Activated CD4-positive, alpha-beta memory T cell treated with anti-CD3 and anti-CD28 coated beads for 36 hours (primary cell): ENCODE measurements at places on chromosomes 2 and 18.

DNA sequence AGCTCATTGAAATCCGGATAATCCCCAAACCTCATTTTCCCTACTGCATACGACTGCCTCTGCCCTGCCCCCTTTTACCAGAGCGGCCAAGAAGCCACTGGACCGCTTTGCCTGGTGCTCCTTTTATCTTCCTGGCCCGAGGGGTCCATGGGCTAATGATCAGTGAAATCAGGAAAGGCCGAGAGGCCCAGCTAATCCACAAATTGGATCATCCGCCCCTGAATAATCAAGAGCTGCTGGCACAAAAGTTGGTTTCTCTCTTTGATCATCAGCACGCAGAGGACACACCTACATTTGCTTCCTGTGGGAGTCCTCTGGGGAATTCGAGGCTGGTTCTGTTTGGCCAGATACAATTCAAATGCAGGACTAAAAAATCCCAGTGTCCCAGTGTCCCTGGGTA, 144.5 kb downstream of the INSIG2 start:
- DNase-seq, result no peak

DNA sequence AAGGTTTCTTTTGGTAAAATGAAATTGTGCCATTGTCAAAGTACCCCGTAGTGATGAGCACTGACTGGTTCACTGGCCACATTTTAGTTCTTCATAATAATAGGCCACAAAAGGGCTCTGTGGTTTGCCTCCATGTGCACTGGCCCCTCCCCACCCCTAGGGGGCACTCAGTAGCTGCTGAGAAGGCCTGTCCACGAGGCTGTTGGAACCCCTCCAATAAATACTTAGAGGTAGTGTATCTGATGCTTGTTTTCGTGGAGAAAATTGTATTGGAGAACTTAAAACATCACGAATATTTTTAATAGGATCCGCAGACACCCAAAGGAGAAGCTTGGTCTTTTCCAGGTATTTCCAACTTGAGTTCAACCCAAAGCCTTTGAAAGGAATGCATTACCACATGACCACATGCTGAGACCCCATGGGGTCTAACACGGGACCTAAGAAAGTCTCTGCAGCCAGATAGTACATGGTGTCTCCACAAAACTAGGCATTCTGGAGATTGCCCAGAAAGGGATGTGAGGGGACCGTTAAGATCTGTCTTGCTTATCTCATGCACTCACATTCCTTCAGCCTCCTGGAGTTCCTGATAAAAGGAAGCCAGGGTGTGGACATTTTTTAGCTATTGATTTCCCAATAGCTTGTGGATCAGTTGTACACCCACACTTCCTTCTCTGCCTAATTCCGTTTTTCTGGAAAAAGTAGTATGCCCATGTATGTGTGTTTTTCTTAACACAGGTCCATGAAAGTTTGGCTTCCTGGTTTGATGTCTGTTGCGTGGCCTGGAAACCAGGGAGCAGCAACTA, 28.5 kb upstream of the NOSTRIN start:
- peak; percentile 57 for DNase-seq

GRCh38 chr2:85780316-85781012, 26.7 kb downstream of the ATOH8 start:
- no peak for DNase-seq

DNA sequence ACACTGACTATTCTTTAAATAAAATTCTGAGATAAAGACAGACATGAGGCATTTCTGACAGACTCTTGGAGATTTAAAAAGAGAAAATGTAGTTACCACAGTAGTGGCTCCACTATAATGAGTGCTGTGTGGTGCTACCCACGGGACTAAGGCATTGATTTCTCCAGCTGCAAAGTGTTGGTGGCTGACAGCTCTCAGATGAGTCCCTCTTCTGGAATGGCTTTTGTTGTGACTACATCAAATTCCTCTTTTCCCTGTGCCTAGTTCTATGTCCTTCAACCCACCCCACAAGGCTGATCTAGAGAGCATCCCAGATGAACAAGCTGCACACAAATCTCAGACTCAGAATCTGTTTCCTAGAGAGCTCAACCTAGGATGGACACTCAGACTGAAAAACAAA, 884.8 kb upstream of the ZEB2 start:
- no peak for DNase-seq

DNA sequence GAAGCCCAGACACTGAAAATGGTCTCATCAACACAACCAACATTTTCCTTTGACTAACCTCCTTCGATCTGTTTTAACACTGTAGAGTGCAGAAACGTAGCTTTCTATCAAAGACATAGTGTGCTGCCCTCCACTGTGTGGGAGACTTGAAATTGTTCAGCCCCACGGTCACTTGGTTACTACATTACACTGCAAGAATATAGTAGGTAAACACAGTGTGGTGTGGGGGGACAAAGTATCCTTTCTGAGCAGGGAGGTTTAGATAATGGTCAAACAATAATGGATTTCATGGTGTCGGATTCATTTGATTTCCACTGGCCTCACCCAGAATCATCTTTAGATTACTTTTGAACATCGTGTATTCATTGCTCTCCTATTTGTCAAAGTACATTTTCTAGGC, 181.0 kb downstream of the ERBB4 start:
- DNase-seq, result no peak

DNA sequence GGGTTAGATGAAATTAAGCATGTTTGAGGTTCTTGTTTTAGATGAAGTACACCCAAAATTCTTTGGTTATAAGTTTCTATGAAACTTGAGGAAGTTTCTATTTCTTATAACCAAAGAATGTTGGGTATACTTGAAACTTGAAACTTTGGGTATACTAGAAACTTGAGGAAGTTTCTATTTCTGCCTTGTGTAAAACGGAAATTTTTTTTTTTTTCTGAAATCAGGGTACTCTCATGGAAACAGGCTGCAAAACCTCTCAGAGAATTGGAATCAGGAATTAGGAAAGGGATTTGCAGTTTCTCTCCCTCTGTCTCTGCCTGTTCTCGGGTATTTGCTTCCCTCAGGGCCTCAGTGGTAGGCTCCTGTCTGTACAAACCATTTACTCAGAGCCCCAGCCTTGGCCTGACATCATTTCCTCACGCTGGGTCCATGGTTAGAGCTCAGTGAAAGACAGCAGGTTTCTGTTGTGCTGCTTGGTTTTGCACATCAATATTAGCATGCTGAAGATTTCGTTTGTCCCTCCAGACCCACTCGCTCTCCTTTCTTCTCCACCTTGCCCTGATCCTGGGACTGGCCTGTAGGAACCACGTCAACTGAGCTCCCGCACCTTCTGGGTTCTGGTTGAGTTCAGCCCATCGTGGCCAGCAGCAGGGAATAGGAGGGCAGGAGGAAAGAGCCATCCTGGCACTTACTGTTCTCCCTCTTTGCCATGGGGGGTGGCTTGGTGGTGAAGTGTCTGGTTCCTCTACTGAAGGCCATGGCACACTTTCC, 106.4 kb downstream of the POLR1A start:
- peak; percentile 63 for DNase-seq
